GM13976 (cell line): ENCODE measurements at places on chromosomes 13 and 19.

GRCh38 chr19:17095141-17095919, 19.8 kb downstream of the MYO9B start:
- DNase-seq: no peak

DNA sequence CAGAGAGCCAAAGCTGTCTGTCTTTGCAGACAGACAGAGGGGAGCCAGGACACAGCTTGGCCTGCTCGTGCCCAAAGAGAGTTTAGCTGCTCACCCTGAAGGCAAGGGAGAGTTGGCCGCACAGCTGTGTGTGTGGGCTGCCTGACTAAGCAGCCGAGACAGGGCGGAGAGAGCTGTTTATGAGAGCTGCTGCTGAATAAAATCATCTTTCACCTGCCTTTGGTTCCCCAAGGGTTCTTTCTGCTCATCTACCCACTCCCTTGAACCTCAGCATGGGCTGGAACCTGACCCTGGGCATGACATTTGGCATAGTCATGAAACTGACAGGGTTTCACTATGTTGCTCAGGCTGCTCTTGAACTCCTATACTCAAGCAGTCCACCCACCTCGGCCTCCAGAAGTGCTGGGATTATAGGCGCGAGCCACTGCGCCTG, 98.2 kb downstream of the RBM26 start:
- no peak for DNase-seq

DNA sequence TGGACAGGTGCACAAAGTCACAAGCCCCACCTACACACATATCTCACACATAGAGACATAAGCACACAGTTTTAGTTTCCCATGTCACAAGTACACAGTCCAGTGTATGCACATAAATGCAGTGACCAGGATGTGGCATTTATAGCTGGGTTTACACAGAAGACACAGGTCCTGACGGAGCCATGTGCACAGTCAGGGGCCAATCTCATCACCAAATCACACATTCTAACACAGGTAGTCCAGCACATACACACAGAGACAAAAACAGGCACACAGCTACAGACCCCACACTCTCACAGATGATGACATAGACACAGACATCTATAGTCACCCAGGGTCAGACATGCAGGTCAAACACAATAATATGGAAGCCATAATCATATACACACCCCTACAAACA, 2.1 kb downstream of the NUMBL start:
- DNase-seq: no peak

DNA sequence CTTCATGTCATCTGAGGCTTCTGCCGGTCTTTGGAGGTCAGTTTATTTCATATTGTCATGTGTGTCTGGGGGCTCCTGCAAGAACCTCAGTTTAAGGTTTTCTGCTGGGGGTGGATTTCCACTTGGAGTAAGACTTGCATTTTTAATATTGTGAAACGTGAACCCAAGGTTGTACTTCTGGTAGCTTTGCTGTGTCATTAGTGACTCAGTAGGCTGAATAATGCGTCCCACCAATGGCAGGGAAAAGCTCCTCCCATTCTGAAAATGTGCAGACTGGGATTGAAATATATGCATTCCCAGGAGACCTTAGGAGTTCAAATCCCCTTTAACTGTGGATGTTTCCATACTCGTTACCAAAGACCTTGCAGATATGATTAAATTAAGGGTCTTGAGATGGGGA, 46.2 kb downstream of the ING1 start:
- DNase-seq: no peak

DNA sequence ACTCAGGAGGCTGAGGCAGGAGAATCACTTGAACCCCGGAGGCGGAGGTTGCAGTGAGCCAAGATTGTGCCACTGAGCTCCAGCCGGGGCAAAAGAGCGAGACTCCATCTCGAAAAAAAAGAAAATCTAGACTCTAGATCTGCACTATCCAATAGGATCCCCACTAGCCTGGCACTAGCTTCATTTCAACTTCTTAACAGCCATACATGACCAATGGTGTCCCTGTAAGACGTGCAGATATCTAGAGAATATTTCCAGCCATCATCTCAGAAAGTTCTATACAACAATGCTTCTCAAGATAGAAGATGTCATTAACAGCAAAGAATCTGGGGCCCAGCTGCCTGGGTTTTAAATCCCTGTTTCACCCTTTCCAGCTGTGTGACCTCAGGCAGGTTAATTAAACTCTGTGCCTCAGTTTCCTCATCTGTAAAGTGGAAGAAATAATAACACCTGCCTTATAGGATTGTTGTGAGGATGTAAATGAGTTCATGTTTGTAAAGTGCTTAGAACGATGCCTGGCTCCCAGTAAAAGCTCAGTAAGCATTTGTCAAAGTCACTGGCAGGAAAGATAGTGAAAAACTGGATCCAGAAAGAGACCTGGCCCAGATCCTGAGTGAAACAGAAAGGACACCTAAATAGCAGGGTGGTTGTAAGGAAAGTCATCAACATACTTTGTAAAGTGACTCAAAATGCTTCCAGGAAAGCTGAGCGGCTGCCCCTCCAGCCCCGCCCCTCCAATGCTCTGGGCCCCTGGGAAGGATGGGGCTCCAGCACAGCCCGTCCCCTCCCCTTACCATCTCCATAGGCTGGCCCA, 13.5 kb downstream of the WIZ start:
- no peak for DNase-seq

- peak; percentile 37 for DNase-seq
These were observed 46.4 kb downstream of the N4BP2L1 start for GRCh38 chr13:32381539-32381938.
